ENCODE measurements at places on chromosomes 6 and 20.

DNA sequence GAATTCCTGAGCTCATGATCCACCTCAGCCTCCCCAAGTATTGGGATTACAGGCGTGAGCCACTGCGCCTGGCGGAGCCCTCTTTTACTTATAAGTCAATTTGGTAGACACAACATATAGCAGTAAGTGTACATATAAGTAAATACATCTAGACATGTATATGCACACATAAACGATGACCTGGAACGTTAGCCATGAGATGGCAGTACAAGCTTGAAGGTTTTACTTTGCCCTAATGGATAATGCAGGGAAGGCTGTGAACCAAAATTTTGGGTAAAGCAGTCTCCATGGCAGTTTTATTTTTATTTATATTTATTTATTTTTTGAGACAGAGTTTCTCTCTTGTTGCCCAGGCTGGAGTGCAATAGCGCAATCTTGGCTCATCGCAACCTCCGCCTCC lies 2.4 kb upstream of the GNMT start:
- DNase-seq, result no peak

GRCh38 chr6:110529355-110529754 lies 52.9 kb upstream of the SLC22A16 start:
- DNase-seq, result no peak

DNA sequence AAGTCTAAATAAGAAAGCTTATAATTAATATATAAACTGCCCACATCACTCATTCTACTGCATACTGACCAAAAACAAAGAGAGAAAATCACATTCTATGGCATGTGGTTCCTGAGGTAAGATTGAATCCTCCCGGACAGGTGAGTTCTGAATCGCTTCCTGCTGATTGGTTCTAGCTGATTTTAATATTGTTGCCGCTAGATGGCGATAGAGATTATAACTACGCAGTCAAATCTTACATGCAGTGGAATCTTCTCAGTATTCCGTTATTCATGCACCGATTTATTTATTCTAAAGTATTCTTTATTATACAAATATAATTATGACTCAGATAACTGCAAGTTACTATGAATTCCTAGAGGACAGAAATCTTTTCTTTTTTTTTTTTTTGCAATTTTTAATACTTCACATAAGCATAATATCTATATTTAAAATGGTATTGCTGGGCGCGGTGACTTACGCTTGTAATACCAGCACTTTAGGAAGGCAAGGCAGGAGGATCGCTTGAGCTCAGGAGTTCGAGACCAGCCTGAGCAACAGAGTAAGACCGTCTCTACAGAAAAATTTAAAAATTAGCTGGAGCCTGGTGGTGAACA lies 24.2 kb upstream of the TMX4 start:
- no peak for DNase-seq

GRCh38 chr20:37274851-37275524 lies 13.4 kb upstream of the GHRH start:
- DNase-seq, result no peak

DNA sequence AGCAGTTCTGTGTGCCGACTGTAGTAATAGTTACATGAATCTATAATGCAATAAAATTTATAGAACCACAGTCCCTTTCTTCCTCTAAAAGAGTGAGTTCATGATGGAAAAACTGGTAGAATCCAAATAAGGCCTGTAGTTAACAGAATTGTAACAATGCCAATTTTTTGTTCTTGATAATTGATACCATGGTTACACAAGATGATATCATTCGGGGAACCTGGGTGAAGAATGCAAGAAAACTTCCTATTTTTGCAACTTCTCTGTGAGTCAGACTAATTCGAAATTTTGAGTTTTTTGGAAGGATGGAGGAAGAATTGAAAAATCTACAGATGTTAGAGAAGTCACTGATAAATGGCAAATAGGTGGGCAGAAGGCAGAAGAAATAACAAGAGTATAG lies 381.8 kb downstream of the CDKAL1 start:
- no peak for DNase-seq

DNA sequence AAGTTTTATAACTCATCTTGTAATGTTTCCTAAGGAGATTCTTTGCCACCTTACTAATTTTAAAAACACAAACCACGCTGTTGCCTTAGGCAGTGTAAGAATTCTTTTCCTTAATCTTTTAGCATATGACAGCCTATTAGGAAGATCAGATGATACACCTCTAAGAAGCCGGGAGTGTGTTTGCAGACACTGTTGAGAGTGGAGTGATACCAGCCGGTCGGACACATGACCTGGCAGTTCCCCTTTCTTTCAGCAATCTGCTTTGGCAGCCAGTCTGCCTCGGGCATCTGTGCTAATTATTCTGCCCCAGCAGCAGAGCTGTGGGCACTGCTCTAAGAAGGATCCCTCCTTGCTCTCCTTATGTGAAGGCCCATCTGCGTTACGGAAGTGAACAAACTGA lies 50.9 kb downstream of the PLCB4 start:
- no peak for DNase-seq

DNA sequence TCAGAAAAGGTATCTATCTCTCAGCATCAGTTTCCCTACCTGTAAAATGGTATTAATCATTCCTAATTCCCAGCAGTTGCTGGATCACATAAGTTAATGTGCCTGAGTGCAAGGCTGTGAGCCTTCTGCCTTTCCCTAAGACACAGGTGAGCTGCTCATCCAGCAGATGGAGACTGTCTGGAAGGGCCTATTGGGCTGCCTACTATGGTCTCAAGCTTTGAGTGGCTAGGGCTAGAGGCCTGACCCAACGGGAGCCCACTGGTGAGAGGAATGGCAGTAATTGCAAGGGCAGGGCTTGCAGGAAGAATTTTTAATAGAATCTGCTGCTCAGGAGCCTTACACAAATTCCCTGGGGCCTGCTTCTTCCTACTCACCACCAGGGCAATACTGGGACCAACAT lies 4.3 kb downstream of the KHDC1 start:
- no peak for DNase-seq

GRCh38 chr20:54023406-54023805 lies 47.0 kb downstream of the BCAS1 start:
- no peak for DNase-seq

DNA sequence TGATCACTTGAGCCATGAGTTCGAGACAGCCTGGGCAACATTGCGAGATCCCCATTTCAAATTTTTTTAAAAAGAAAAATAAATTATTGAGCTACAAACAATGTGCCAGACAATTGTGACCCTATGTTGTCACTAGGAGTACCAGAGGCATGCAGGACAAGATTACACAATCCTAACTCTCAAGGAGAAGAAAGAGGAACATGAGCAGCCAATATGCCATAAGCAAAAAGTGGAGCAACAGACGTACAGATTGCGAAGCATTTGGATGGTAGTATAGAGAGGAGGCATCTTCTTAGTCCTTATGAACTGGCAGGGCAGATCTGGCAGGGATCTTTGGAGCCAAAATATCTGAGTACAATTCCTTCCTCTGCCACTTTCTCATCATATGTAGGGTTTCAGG lies 156.4 kb downstream of the OR2B2 start:
- DNase-seq, result no peak

GRCh38 chr6:150667977-150668716 lies 68.5 kb downstream of the PLEKHG1 start:
- no peak for DNase-seq

- no peak for DNase-seq
These were observed 83.4 kb downstream of the PRKN start for GRCh38 chr6:162644153-162644552.

GRCh38 chr6:79117752-79118151 lies 39.7 kb upstream of the PHIP start:
- DNase-seq, result no peak

GRCh38 chr6:45743028-45743615 lies 272.5 kb downstream of the CLIC5 start:
- no peak for DNase-seq

- no peak for DNase-seq
These were observed 3.4 kb upstream of the FAM110A start for GRCh38 chr20:830011-830521.

DNA sequence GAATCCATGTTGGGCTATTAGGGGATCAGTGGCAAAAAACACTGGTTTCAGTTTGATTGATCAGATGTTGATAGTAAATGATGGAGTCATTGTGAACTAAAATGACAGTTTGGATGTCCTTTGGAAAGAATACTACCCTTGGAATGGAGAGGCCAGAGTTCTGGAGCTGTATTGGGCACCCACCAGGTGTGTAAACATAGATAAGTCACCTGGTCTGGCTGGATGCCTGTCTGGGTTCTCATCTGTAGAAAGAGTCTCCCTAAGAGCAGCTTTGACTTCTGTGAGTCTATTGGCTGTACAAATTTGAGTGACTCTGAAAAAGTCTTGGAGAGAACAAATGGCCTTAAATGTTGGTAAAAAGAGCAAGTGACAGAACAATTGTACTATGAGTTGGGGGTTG lies 115.0 kb downstream of the SCP2D1 start:
- DNase-seq, result no peak

- no peak for DNase-seq
These were observed 44.2 kb downstream of the FNDC1 start for GRCh38 chr6:159213405-159213804.

DNA sequence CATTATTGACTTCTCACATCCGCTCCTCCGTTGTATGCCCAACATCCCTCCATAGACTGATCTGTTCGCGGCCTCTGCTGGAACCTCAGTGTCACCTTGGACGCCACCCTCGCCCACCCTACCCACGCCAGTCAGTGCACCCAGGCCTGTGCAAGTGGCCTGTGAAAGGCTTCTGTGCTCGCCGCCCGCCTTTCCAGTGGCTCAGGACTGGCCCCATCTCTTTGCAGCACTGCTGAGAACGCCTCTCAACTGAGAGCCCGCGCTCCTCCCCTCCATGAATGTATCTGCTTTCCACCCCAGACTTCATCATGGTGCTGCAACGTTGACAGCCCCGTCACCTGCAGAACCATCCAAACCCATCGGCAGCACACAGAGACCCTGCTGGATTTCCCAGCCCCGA lies 227.3 kb upstream of the QKI start:
- DNase-seq, result no peak

GRCh38 chr6:157669747-157670216 lies 153.3 kb upstream of the SNX9 start:
- DNase-seq, result no peak

GRCh38 chr6:129242546-129242945 lies 359.6 kb downstream of the LAMA2 start:
- DNase-seq, result no peak

- no peak for DNase-seq
These were observed 245.4 kb downstream of the PTPRK start for GRCh38 chr6:128275030-128275429.

GRCh38 chr20:38514947-38515346 lies 42.3 kb downstream of the RALGAPB start:
- DNase-seq, result no peak

DNA sequence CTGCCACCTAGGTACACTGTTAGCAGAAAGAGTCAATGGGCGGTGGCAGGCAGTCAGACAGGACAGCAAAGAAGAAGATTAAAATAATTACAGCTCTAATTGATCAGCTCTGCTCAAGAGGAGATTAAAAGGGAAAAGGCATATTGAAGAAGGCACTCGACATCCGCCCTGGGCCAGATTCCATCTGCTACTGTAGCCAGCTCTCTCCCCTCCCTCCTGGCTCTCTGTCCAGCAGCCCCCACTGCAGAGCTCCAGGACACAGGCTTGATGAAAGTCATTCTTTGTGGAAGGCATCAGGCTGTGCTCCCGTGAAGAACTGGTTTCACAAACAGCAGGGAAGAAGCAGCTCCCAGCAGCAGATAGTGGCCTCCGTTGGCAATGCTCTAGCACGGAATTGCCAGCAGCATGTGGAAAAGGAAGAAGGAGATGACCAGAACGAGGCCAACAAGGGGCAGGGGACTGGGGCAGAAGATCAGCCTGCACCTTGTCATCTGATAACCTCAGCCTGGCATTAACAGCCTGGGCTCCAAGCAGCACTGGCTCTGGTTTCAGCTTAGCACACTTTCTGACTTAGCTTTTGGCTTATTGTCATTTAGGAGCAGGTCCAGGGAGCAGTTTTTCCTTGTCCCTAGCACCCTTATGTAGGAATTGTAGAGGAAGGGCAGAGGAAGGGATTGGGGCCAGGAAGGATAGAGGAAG lies 465.9 kb downstream of the KIF16B start:
- DNase-seq, result no peak

- no peak for DNase-seq
These were observed 29.7 kb upstream of the RANBP9 start for GRCh38 chr6:13741365-13741764.

GRCh38 chr6:373031-373430 lies 18.5 kb upstream of the IRF4 start:
- DNase-seq, result no peak

GRCh38 chr20:62045529-62046285 lies 20.0 kb downstream of the TAF4 start:
- DNase-seq, result no peak

DNA sequence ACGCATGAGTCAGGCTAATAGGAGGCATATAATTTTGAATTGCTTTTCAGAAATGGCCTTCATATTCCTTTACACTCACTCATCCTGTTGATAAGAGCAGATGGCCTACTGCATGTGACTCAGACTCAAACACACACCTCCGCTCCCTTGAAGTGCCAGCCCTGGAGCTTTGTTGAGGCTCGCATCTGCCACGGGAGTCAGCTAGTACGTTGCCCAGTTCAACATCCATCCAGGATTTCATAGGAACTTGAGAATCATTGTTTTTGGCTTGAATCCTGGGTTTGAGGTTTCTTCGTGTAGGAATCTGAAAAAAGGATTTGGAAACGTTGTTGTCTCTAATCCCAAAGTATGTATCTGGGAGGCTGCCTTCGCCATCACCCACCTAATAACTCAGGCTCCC lies 87.4 kb upstream of the JAG1 start:
- no peak for DNase-seq

GRCh38 chr6:163281634-163282033 lies 132.9 kb upstream of the QKI start:
- no peak for DNase-seq

GRCh38 chr6:11810854-11811643 lies 32.4 kb upstream of the ADTRP start:
- DNase-seq, result no peak

- DNase-seq, result no peak
These were observed 99.8 kb downstream of the OPRM1 start for GRCh38 chr6:154138793-154139192.

GRCh38 chr6:112241820-112242429 lies 12.4 kb downstream of the LAMA4 start:
- no peak for DNase-seq

DNA sequence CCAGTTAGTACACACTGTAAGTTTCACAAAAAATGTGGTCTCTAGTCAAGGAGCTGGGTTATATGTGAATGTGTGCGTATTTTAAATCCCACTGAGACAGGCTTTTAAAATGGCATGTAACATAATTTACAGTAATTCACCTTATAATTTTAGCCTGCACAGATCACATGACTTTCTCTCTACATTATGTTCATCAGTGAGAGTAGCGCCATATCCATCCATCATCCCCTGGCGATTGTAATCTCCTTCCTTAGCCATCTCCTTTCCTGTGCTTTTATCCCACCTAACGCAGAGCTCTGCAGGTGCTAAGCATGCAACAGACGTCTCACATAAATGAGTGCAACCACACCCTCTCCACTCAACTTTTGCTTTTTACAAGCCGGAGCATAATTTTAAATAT lies 210.8 kb downstream of the TBC1D7 start:
- DNase-seq, result no peak
